ENCODE measurements at places on chromosomes 12 and 14.

DNA sequence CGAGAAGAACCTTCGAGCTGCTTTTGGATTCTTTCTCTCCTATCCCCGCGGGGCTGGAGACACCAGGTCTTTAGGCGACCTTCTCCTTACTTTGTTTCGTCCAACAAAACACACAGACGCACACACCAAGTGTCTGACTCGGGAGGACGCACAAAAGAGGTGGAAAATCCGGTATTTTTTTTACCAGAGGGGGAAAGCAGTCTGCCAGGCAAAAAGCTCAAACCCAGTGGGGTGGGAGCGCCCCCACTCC lies 2.1 kb downstream of the SIX4 start:
- no peak for DNase-seq

DNA sequence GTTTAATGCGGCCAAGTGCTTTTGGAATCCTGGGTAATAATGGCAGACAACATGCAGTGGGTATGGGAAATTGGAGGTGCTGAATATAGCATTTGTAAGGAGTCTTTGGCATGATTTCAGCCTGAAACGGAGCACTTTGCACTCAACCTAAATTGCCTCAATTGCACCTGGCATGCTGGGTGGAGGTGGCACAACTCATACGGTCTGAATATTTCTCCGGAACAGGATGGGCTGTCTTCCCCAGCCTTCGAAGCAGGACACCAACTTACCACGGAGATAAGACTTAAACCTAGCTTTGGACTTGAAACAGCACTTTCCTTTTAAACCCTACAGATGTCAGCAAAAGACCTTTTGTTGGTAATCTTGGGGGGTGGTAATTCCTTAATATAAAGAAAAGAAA lies 153.7 kb upstream of the SRRM4 start:
- DNase-seq = no peak

GRCh38 chr14:104146651-104147345 lies 8.4 kb downstream of the KIF26A start:
- DNase-seq = no peak

- DNase-seq = no peak
Observed at GRCh38 chr12:131231032-131231980, 277.6 kb downstream of the ADGRD1 start.

- DNase-seq = peak; percentile 11
Observed at GRCh38 chr12:81797100-81797499, 38.0 kb upstream of the PPFIA2 start.

GRCh38 chr12:14560904-14561574 lies 6.6 kb downstream of the PLBD1 start:
- DNase-seq = no peak

All from T-cell (primary cell).